HAP-1 (cell line): ENCODE measurements at places on chromosomes 6 and 20.
A peak's percentile ranks its signal among the peaks of the same experiment; 100 is the strongest.

DNA sequence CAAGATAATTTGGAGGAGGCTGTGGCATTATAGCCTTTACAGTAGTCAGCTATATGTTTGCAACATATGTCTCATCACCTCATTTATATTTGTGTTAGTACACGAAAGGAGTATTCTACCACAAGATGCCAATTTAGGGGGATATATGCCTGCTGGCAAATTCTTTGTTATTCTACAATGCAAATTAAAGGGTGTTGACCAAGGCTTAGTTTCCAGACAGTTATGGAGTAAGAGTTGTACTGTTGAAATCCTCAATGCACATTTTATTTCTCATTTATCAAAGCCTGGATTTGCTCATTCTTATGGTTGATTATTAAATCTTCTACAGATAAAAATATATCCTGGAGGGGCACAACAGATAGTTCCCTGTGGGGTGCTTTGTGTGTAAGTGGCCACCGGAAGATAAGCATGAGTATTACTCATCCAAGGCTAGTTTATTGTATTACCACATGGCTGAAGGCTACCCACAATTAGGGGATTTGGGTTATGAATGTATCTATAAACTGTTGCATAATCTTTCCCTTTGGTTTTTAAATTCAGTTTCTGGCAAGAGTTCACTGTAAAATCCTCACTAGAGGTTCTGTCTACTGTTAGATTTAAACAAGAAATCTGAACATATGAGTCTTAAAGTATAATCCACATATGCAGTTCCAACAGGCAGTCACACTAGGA, 9.0 kb downstream of the CST9 start:
- DNase-seq = peak; percentile 30

GRCh38 chr6:5995949-5996713, 10.6 kb downstream of the NRN1 start:
- DNase-seq = peak; percentile 95

DNA sequence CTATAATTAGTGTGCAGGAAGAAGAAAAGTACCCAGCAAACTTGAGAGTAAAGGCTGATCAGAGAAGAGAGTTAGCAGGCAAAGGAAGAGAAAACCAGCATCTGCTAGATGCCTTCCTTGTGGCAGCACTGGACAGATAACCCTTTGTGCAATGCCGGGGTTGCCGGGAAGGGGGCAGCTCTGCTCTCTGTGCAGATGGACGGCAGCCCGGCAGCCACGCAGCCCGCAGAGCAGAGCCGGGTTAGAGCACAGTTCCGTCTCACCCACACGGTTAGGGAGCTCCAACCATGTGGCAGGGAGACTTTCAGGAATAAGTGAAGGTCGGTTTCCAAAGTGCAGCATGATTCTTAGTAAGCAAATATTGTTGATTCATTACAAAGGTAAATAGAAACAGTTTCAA, 80.0 kb upstream of the RPS6KA2 start:
- DNase-seq = peak; percentile 73

DNA sequence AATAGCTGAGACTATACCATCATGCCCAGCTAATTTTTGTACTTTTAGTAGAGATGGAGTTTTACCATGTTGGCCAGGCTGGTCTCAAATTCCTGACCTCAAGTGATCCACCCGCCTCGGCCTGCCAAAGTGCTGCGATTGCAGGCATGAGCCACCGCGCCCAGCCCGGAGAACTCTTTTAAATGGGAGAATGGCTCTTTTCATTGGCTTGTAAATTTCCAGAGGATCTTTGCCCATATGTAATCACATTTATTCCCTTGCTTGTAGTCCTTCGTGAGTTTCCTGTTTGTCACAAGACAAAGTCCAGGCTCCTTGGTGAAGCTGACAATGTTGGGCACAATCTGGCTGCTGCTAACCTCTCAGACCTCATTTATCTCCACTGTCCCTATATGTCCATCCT, 135.1 kb downstream of the CEP57L1 start:
- DNase-seq = no peak

DNA sequence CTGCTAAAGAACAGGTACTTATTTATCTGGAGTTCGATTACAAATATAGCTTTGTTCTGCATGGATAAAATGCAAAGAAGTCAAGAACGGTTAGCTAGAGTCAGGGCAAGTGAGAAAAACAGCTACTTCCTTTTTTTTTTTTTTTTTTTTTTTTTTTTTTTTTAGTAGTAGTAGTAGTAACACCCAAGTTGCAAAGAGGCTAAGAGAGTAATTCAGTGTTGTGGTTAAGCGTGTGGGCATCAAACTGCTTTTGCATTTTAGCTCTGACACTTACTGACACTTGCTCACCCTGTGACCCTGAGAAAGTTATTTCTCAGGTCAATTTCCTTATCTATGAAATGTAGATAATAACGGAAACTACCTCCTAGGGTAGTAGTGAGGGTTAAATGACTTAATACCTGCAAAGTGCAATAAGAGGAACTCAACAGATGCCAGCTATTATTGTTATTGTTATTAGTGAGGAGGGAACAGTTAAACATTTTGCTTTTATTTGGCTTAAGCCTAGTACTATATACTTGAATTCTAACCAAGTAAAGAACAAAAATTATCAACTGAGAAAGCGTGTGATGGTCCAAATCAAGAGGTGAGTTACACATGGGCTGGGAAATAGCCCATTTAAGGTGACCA, 86.7 kb upstream of the BACH2 start:
- DNase-seq = no peak

- no peak for DNase-seq
Observed at GRCh38 chr6:4636881-4637224, 139.4 kb upstream of the CDYL start.

GRCh38 chr6:113596387-113597230, 260.5 kb upstream of the MARCKS start:
- DNase-seq = no peak

GRCh38 chr6:44539701-44540355, 152.3 kb downstream of the CDC5L start:
- no peak for DNase-seq

DNA sequence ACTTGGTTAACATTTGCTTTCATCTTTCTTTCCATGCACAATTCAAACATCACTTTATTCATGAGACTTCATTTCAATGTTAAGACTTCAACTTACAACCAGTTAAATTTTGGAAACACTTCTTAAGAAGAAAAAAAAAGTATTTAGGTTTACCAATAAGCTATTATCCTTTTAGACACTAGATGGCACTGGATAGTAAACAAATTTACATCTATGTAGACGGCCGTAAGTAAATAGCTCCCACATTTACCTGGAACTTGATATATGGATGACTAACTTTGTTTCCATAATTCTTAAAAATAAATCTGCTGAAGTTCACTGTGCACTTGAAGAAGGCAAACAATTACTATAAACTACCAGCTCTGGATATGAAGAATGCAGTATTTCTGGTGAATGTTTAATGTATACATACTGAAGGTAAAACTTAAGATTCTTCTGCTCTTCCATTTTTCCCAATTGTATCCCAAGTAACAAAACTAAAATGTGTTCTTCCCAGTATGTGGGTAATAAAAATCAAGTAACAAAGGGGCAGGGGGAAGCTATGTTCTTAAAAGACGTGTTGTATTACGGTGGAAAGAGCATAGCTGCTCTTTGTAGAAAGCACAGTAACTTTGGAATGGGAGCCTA, 130.6 kb upstream of the C6orf118 start:
- peak; percentile 60 for DNase-seq

GRCh38 chr6:51740658-51741057, 346.8 kb downstream of the PKHD1 start:
- no peak for DNase-seq

GRCh38 chr6:170435766-170436165, 117.3 kb downstream of the PSMB1 start:
- no peak for DNase-seq

GRCh38 chr6:8329562-8329961, 105.8 kb downstream of the SLC35B3 start:
- no peak for DNase-seq

DNA sequence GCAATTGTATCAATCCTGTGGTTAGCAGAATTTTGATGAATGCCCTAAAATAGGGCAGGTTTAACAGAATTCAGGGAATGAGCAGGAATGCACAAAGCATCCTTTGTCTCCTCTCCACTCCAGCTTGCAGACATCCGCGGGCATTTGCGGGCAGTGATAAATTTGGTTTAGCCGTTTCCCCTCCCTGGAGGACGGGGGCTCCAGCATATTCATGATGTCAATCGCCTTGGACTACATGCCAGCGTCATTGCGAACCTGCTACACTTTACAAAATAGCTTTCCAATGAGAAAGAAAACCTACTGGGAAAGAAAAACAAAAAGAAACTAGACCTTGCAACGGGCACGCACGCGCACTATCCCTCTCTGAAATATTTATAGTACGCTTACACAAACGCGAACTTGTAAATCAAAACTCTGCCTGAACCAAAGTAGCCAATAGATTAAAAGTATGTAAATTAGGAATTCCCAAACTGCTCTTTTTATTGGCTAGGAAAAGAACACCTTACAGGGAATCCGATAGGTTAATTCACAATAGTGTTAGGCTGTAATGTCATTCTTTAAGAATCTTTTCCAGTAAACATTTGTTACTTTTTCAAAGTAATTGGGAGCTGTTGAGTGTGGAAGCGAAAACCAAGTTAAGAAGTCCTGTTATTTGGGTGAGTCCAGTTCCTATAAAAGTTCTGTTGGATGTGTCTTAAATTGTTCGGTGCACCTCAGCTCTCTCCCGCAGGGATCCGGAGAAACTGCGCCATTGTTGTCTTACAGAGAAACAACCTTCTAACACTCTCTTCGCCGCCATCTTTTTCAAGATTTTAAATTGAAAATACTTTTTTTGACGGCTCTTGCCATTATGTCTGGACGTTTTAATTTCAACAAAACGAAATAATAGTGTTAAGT, 136.7 kb downstream of the HFE start:
- DNase-seq = no peak

DNA sequence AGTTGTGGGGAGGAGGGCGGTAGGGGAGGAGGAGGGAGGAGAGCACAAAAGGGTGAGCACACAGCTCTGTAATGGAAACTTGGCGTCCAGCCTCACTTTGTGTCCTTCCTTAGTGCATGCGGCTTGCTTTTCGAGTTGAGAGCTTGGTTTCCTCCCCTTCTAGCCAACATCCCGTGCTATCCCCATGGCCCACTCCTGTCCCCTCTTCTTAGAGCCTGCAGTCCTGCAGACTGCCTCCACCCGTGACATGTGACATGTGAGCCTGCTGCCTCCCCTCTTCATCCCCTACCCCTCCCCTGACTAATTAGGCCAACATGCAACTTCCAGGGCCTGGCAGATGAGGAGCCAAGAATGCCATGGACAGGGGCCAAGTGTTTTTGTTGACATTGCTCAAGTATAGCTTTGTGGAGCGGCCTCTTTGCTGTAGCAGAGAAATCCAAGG, 63.2 kb downstream of the SLC24A3 start:
- no peak for DNase-seq

- no peak for DNase-seq
Observed at GRCh38 chr6:132785936-132786335, 12.5 kb downstream of the SLC18B1 start.

- no peak for DNase-seq
Observed at GRCh38 chr6:136783021-136783420, 9.3 kb downstream of the MAP3K5 start.

- DNase-seq = no peak
Observed at GRCh38 chr6:129491436-129491835, 218.5 kb downstream of the ARHGAP18 start.

DNA sequence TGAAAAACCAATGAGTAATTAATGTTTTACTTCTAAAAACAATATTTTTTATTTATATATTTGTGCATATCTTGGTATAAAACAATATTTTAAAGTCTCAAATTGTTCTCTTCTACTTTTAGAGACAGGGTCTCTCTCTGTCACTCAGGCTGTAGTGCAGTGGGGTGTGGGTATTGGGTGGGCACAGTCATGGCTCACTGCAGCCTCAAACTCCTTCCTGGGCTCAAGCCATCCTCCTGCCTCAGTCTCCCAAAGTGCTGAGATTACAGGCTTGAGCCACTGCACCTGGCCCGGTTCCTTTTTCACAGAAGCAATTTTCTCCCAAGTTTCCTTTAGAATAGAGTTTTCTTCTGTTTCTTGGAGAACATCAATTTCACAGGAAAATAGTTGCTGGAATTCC, 102.8 kb downstream of the TMEM242 start:
- DNase-seq = no peak

DNA sequence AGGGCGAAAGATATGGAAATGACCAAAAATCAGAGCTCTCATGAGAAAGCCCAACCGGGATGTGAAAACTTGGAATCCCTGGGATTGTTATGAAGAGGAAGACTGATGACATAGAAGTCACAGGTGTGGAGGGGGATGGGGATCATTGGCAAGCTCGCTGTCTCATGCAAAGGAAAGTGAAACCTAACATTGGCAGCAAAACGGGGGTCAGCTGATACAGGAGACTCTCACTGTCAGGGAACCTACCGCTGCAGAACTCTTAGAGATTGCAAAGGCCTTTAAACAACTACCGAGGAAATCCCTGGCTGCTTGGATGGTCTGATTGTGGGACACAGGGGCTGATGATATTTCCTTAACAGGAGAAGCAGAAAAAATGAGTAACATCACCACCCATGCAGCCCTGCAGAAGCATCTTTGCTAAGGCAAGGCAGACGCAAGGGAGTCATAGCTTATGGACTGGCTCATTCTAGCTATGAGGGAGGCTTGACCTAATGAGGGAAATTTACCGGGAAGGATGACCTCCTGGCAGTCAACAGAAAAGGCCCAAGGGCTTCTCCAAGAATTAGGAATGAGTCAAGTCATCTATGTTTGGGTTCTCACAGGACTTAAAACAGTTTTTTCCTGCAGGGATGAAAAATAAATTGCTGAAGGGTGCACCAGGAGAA, 7.0 kb downstream of the MUC21 start:
- no peak for DNase-seq

DNA sequence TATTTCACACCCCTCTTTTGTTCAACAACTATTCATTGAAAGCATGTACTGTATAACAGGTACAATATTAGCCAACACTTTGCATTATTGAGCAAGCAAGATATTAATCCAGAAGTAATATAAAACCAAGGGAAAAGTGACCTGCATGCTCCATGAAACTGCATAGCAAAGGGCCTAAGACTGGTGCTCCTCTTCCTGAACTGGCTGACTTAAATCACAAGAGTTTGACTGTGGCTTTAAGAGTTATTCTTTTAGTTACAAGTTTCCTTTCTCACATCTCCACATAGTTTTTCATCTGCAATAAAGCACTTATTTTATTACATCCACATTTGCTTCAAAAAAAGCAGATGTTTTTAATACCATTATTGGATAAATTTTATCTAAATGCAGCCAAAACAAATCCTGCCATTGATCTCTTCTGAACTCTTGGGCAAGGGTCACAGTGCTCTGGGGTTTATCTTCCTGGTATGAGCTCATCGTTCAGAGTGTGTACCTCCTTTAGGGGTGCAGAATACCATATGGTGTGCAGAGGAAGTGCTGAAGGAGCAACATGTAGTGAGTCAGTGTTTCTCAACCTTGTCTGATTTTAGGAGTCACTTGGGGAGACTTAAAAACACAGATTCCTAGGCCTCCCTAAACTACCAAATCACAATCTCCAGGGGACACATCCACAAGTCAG, 1225.9 kb upstream of the MAP3K7 start:
- no peak for DNase-seq
